ENCODE measurements at places on chromosomes 5 and 9. TPM values are rescaled to one million over a fixed set of nuclear protein-coding genes. Genes with fewer than 3 reads are reported as not detected.

DNA sequence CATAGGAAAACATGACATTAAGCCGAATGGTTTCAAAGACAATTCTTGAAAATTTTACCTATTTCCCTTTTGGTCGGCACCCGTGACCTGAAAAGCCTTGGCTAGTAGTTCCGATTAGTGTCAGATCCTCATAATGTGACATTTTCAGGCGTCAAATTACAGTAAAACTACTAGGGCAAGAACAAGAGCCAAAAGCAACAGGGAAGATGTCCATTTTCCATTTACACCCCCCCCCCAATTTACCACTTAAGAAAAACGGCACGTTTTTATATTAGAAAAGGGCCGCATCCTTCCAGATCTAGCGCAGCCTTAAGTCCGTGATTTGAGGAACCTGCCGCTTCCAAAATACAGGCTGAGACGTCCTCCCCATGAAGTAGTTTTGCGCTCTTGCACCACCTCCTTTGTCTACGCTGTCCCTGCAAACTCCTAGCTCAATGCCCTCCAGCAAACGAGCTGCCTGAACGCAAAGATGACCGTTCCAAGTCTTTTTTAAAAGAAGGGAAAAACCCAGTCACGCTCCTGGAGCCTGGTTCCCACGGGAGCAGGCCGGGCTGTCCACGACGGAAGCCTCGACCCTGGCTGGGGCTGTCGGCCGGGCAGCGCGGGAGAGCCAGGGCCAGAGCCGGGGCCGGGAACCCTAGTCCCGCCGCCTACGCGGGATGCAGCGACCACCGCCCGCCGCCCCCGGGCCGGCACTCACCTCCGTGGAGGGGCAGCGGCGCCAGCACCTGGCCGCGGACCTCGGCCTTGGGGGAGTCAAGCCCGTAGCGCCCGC, 616 bp downstream of the RNF130 start:
- no peak for DNase-seq

- peak; percentile 70 for DNase-seq
These were observed 664 bp upstream of the ARSB start for GRCh38 chr5:78985725-78986223.

GRCh38 chr5:135723491-135723890, 111.0 kb upstream of the SLC25A48 start:
- no peak for DNase-seq

GRCh38 chr5:44189255-44189654, 200.0 kb downstream of the FGF10 start:
- DNase-seq: no peak

DNA sequence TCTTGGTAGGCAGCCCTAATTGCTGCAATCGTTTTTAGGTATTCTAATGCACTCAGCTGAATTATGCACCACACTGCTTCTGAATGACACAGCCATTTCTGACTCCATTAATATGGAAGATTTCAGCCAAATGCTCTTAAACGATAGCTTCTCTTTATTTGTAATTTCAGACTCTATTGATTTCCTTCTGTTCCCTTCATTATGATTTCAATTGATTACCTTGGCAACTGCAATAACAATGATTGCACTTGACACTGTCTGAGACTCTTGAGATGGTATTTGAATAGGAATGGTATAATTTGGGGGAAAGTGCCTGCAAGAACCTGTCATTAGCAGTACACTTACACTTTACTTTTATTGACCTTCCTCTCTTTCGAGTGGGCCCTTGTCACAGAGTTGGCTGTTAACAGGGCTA, 296.1 kb upstream of the DMAC1 start:
- no peak for DNase-seq

Gene PPIC
- total RNA-seq: not detected

GRCh38 chr5:177959315-177959714, 36.7 kb downstream of the PROP1 start:
- no peak for DNase-seq

Gene PRSS3
- total RNA-seq: not detected

DNA sequence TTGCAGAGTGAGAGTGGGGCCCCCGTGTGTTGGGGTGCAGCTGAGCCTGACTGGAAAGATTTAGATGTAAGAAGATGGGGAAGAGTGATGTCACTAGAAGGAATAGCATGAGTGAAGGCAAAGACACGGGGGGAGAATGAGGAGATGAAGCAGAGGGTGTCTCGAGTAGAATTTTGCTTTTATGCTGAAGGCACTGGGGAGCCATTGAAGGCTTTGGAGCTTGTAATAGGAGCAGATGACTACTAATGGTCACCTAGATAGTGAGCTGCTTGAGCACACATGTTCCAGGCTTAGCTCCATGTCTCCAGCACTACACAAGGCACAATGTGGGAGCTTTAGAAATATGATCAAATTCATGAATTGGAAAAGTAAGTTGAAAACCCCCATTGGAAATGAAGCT, 32.1 kb downstream of the COL15A1 start:
- DNase-seq: no peak

Gene FOXD1
- total RNA-seq: 0.38 TPM

Gene MORN5
- not detected for total RNA-seq

DNA sequence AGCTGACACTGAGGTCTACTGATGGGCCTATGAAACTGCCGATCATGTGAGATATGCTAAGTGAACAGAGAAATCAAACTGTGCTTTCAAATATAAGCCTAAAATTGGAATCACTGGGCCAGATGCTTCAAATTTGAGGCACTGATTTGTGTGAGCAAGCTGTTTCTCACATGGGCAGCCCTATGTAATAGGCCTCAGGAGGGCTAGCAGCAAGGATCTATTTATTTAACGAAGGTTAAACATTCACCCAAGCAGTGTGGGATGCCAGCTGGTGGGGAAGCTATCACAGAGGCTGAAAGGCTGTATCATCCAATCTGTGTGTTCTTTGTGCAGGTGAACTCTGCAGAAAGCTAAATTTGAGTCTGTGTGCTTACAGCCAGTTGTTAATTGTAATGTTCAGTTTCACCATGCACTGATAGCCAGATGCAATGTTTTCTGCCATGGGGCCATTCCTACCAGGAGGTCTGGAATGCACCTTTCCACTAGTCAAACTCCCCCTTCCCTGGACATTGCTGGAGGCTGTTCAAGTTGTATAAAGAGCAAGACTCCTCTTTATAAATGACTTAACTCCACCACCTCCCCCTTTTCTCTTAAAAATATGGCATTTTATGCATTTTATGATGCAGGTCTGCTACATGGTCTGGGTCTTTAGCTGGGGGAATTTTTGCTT, 228.9 kb downstream of the SH3GL2 start:
- no peak for DNase-seq

- no peak for DNase-seq
These were observed 10.5 kb downstream of the TMEM174 start for GRCh38 chr5:73183481-73183891.

Measured in activated CD4-positive, alpha-beta memory T cell treated with anti-CD3 and anti-CD28 coated beads, Interleukin-2, amount 10 ng/mL, durations not matched to agents 7 days and 5 days (primary cell).